ENCODE measurements at places on chromosomes 13 and 19.

DNA sequence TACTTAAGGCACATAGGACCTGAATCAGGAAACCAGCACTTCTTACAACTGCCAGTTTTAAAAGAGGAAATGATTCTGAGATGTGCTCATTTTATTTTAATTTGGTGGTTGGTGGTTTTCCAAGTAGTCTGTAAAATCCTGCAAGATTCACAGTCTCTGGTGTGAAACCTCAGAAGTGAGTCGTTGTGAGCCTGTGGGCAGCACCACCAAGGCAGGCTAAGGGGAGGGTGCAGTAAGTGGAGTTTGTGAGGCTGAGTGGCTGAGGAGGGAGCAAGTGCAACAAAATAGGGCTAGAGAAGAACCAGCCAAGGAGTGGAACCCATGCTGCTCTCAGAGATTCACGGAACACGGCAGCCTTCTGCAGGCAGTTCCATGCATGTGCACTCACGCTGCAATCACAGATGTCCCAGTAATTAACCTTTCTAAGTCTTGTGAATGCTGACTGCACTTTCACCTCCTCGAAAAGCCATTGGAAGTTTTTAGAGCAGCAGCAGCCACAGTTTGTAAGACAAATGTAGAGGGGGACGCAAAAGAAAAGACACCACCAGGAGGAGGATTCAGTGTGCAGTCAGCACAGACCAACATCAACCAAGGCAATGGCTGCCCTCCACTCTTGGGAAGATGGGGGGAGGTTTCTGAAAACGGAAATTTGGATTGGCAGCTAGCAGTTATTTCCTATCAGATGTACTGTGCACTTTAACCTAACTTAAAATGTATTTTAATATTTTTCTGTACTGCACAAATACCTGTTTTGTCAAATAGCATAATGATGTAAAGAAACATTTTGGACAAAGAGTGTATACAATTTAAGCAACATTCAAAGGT, 44.9 kb downstream of the ESD start:
- no peak for DNase-seq

- peak; percentile 63 for DNase-seq
These were observed 153.9 kb downstream of the TEX29 start for GRCh38 chr13:111474136-111475002.

DNA sequence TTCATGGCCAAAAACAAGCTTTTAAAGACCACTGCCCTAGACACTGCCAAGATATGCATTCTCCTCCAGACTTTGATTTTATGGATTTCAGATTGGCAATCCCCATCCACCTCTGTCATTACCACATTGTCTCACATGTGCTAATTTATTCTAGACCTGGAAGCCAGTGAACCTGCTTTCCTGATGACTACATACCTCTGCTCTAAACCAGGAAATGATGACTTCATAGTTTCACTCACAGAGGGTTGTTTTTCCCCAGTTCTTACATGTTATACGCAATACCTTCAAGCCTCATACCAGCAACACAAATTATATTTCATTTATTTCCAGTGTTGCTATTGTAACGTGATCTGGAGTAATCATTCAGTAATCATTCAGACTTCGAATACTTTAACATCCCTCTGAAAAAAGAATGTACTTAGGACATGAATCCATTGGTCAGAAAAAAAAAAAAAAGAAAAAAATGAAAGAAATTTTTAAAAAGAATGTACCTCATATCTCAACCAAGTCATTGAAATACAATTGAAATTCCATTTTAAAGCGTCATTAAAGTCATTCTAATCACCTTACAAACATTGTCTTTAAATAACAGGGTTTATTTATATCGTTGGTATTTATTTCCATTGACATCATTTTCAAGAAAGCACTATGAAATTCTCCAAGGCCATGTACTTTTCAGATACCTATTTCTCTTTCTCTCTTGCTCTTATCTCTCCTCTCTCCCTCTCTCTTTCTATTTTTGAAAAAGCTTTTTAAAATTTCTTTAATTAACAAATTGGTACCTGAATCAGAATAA, 33.4 kb upstream of the KLF5 start:
- DNase-seq = no peak

GRCh38 chr13:41017817-41018601, 1.1 kb downstream of the ELF1 start:
- DNase-seq = no peak

DNA sequence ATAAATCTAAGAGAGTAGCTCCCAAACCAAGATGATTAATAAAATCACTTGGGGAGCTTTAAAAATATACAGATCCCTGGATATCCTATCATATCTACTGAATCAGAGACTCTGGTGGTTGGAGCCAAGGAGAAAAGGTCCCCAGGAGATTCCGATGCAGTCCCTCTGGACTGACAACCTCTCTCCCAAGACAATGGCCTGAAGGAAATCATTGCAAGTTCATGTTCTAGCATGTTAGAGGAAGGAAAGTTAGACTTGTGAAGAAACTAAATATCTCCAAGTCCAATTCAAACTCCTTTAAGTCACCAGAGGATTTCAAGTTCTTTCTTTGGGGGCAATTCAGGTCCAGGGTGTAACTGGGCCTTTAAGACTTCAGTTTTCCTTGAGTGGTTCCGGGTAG, 84.7 kb upstream of the MEDAG start:
- DNase-seq = no peak

- no peak for DNase-seq
These were observed 60.5 kb downstream of the PARP4 start for GRCh38 chr13:24452044-24452443.

- DNase-seq = no peak
These were observed 13.8 kb downstream of the ATP11A start for GRCh38 chr13:112703449-112704284.

DNA sequence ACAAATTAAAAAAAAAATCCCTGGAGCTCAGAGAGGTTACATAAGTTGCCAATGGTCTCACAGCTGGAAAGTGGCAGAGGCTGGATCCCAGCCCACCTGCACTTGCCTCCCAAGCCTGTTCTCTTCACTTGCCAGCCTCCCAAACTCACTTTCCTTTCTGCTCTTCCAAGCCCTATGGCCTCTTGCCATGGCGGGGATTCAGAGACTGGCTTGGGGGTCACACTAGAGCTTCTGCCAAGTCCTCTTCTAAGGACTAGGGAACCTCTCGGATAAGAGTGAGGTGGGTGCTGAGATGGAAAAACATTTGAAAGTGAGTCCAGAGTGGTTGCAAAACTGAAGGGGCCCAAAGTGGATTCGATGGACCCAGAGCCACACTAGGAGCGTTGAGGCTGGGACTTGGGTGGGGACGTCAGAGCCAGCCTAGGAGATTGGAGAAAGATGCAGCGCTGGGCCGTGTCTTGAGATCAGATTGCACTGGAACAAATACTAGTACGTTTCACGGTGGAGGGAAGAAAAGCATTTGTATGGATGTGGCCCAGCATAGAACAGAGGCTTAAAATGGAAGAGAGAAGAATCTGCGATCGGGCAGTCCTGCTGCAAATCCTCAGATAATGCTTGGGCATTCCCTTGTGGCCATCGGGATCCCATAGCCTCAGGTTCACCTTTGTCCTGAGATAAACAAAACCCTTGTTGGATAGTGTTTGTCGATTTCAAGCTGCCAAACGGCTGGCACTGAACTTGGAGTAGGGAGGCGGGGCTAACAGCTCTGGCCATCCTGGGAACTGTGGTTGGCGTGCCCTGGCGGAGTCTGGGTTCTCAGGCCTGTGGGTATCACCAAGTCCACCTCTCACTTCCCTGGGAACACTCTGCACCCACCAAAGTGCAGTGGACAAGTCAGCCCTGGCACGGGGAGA, 84.8 kb downstream of the ING1 start:
- DNase-seq = no peak

DNA sequence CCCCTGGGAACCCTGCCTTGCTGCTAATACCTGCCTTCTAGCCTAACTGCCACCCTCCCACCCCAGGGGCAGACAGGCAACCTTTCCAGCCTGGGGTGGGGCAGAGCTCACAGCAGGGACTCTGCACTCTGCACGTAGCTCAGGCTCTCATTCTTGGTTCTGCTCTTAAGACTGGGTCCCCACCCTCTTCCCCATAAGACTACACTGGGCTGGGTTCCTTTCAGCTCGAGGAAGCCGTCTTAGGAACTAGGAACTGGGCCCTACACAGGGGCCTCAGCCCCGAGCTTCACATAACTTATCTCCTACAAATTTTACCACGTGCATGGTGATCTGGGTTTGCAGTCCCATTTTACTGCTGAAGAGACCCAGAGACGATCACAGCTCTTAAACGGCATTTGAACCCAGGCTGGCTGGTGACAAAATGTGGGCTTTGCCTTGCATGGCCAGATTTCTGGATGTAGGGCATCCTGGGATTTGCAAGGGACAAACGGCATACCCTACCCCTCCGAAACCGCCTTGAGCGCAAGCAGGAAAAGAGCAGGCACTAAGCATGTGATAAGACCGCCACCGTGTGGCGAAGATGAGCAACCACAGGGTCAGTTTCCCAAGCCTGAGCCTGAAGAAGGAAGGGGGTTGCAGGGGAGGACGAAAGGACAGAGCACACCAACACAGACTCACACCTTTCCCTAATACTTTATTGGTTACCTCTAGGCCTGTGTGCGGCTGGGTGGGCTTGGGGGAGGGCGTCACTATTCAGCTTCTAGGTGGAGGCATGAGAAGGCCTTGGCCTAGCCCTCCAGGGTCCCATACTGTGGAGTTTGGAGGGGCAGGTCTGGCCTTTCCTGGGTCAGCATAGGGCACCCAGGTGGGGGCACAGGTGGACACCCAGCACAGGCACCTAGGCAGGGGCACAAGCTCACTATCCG, 5.1 kb downstream of the JUNB start:
- peak; percentile 76 for DNase-seq

GRCh38 chr13:79413521-79413920, 7.5 kb upstream of the RBM26 start:
- no peak for DNase-seq

- DNase-seq = no peak
These were observed 116.1 kb downstream of the UQCRFS1 start for GRCh38 chr19:29096896-29097295.

DNA sequence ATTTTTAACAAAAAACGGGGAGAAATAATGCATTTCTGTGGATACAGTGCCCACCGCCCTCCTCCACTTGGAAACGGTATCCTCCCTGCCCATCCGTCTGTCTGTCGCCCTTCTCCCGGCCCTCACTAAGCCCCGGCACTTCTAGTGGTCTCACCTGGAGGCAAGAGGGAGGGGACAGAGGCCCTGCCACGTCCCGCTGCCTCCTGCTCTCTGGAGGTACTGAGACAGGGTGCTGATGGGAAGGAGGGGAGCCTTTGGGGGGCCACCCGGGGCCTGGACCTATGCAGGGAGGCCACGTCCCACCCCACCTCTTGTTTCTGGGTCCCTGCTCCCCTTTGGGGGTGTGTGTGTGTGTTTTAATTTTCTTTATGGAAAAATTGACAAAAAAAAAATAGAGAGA, 3.0 kb upstream of the HAMP start:
- no peak for DNase-seq

- DNase-seq = no peak
These were observed 2.6 kb upstream of the LGALS4 start for GRCh38 chr19:38815059-38816001.

DNA sequence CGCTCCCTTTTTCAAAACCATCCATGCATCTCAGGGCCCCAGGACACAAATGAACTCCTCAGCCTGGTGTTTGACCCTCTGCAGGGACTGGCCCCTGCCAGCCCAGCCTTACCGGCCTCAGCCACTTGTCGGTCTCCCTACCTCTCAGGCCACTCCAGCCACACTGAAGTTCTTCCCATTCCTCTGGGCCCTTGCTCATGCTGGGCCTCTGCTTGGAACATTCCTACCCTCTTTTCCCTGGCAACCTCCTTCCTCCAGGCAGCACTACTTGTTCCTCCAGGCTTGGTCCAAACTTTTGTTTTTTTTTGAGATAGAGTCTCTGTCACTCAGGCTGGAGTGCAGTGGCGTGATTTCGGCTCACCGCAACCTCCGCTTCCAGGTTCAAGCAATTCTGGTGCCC, 7.6 kb upstream of the EGLN2 start:
- no peak for DNase-seq

DNA sequence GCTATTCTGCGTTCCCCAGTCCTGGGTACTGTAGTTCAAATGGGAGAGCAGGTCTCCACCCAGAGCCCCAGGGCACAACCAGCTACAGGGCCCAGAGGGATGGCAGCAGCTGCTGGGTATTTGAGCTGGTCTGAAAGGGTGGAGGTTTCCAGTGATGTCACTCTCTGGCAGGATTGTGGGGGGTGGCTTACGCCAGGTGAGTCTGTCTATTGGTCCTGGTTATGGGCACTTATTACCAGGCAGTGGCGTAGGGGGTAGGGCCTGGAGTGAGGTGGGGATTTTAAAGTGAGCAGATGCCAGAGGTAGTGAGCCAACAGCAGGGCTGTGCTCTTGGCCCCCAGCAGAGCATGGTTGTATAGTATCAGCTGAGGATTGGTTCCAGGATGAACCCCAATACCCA, 6.2 kb downstream of the RPS19 start:
- no peak for DNase-seq

- DNase-seq = no peak
These were observed 6.4 kb upstream of the SPATA13 start for GRCh38 chr13:24153979-24154701.

DNA sequence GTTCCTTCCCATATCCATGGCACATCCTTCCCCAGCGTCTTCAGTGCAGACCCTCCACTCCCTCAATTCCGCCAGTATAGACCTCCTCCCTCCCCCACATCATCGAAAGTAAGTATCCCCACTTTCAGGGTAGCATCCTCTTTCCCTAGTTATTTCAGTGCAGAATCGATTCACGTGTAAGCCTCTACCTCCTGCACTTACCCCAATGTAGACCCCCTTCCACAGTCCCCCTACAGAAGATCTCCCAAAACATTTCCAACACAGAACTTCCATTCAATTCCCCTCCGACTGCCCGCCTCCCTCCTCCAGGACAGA, 664 bp downstream of the IRF3 start:
- no peak for DNase-seq

DNA sequence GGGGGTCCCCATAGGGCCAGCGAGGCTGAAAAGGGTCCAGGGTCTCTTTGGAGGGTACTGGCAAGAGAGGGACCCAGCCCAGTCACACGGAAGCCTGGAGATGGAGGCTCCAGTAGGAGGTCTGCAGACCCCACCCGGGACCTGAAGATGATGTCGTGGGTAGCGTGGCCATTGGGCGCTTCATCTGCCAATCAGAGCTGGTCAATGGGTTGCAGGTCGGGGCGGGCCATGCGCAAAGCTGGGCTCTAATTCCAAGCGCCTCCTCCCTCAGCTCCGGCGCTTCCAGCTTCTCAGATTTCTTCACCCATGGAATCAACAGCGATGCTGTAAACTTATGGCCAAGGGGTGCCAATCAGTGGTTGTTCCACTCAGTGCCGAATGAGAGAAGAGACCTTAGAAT, 10.9 kb downstream of the SIGLEC12 start:
- no peak for DNase-seq

GRCh38 chr13:94033098-94033497, 446.4 kb downstream of the DCT start:
- no peak for DNase-seq
